ENCODE measurements at places on chromosomes 3 and 15. TPM values are rescaled to one million over a fixed set of nuclear protein-coding genes. Genes with fewer than 3 reads are reported as not detected.

DNA sequence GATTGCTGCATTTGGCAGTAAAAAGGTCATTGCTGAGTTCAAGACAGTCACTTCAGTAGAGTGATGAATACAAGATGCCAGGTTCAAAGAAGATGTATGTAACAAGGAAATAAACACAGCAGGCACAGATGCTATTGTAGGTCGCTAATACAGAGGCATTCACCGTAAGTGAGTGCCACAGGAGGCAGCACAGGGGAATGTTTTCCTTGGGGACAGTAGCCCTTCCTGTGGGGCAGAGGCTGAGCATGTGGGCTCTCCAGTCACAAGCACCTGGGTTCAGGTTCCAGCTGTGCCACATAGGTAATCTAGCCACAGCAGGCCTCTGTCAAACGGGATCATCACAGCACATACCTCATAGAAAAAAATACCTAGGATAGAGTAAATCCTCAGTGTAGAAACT is 86.3 kb downstream of the RSL24D1 start:
- no peaks in the 10 kb centered on the region for H3K27me3 ChIP-seq
- H3K4me3 ChIP-seq: no peak overlapping the region
- H3K27ac ChIP-seq: no peak overlapping the region
- no peaks in the 10 kb centered on the region for H3K4me1 ChIP-seq

- peaks cover 3% of the 10 kb centered on the region for H3K36me3 ChIP-seq
- no peaks in the 10 kb centered on the region for H3K27me3 ChIP-seq
- peaks cover 35% of the 10 kb centered on the region for H3K4me1 ChIP-seq
- DNase-seq: no peak
Observed at GRCh38 chr3:195188426-195188927, 82.5 kb downstream of the XXYLT1 start.

GRCh38 chr3:37028329-37028728 is 35.0 kb downstream of the MLH1 start:
- no peaks in the 10 kb centered on the region for H3K27me3 ChIP-seq
- no peak overlapping the region for H3K4me3 ChIP-seq
- DNase-seq: no peak
- H3K27ac ChIP-seq: no peak overlapping the region
- peaks cover 6% of the 10 kb centered on the region for H3K4me1 ChIP-seq

The NEIL1 gene
- total RNA-seq: 9.8 TPM

All from activated CD4-positive, alpha-beta memory T cell treated with anti-CD3 and anti-CD28 coated beads for 36 hours (primary cell).